Activated naive CD4-positive, alpha-beta T cell (primary cell): ENCODE measurements at places on chromosomes 1 and 21.

- DNase-seq, result no peak
Observed at GRCh38 chr1:229884765-229885164, 182.3 kb upstream of the GALNT2 start.

DNA sequence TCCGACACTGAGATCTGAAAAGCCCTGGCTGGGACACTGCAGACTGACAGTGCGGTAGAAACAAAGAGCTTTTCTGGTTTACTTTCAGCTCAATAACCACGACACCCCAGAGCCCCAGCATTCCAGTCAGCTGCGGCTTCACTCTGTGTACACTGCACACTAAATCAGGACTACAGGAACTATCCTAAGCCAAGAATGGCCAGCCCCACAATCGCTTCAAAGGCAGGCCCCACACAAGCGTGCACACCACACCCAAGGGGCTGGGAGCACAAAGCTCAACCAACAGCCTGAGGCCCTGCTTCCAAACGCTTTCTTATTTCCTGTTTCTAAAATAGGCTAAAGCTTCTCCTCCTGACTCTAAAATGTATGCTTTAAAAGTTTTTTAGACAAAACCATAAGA lies 28.4 kb downstream of the URB1 start:
- DNase-seq, result no peak

GRCh38 chr1:84121360-84121759 lies 22.7 kb upstream of the PRKACB start:
- no peak for DNase-seq

DNA sequence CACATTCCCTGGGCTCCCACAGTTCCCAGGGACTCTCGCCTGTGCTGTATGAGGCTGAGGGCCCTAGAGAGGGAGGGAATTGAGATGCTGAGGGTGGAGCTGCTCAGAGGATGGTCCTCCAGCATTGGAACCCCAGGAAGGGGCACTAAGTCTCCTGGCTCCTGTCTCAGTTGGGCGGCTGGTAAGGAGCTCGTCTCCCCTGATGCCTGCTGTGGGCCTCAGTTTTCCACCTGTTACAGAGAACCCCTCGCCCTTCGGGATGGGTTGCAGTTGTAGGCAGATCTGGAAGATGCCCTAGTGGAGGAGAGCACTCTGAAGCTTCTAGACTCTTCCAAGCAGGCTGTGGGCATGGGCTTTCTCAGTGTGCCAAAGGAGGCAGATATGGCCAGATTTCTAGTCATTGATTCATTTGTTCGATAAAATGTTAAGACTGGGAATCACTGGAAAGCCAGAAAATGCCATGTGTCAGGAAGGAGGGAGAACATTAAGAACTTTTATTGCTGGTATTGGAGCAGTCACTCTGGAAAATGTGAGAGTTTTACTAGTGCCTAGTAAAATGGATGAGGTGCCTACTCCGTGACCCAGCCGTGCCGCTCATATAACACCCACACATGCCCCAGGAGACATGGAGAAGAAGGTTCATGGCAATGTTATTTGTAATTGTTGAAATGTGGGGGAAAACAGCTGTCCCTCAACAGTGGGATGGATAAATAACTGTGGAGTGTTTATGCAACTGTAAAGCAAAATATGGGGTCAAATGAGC lies 828 bp upstream of the MYBPH start:
- DNase-seq, result no peak

DNA sequence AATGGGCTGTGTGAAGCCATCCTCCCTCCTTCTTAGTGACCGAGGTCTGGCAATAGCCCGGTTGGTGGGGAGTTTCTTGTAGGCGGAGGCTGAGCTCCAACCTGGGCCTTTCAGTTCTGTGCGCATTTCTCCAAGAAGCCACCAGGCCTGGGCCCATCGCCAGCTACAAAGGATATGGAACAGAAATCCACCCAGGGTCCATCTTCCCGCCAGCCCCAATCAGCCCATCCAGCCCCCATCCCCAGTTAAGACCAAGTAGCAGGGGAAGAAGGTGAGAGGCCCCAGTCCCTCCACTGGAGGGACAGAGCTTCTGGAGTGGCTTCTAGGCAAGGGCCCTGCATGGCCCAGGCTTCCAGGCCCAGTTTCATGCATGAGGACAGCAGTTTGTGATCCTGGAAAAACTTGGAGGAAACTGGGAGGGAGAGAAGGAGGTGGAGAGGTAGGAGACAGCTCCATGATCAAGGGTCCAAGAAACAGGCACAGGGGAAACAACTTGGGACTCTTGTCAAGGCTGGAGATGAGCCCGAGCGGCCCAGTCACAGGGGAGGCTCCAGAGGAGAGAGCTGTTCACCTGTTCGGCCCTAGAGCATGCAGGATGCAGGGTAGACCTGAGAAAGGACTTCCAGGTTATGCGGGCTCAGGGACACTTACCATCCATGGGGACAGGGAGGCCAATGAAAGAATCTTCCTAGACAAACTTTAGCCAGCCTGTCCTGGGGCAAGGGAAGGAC lies 261.2 kb downstream of the PTPRU start:
- DNase-seq, result no peak

GRCh38 chr1:170305777-170306512 lies 160.2 kb downstream of the NTMT2 start:
- no peak for DNase-seq
